ENCODE measurements at places on chromosomes 7 and 10. TPM values are rescaled to one million over a fixed set of nuclear protein-coding genes. Genes with fewer than 3 reads are reported as not detected.

DNA sequence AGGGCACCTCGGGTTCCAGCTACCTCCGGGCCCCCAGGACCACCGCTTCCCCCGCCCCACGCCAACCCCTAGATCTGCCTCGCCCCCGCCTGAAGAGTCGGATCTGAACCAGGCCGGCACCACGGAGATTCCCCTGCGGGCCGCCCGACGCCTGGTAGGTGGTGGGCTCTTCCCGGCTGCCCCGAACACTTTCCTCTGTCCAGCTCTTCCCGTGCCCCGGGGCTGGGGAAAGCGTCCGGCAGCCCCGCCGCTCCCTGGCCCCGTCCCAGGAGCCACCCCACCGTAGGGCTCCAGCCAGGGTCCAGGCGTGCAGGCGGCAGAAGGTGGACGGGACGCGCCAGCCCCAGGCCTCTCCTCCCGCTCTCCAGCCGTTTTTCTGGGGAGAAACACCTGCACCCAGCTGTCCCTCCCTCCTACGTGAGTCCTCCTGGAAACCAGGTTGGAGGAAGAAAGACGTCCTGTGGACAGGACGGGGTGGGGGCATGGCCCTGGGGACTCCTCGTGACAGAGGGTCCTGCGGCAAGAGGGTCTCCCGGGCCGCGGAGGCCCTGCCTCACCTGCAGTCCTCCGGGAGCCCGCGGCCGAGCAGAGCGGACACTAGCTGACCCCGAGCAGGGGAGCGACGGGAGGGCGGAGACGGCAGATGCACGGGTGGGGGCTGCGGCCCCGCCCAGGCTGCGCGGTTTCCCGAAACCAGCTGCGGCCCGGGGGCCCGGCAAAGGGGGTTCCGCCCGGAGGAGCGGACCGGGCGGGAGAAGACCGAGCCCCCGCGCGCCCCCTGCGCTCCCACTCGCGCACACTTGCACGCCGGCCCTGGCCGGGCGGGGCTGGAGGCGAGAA is at the start of gene TMEM176B:
Gene TMEM176B (minus strand): TSS at position 624 of the 840 bp plus-strand sequence. CDS start 3,795 bp downstream, outside the sequence.
- DNase-seq = no peak

DNA sequence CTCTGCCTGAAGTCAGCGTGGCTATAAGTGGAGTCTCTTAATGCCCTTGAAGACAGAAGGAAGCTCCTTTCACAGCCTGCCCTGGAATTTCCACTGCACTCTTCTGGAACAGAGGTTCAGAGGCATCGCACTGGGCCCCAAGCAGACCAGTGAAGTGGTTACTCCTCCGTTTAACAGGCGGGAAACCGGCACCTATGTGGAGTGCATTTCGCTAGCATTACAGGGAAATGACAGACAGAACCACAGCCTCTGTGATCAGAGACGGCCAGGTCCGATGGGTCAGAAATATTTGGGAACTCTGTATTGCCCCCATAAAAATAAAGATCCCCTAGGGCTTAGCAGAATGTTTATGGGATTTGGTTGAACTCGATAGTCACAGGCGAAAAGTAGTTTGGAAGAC is 406.9 kb upstream of the PRKCQ start:
- DNase-seq = no peak

GRCh38 chr10:103049237-103049636 is 131.1 kb downstream of the CNNM2 start:
- DNase-seq = no peak

Gene PAPOLB
- 0.05 TPM for total RNA-seq

DNA sequence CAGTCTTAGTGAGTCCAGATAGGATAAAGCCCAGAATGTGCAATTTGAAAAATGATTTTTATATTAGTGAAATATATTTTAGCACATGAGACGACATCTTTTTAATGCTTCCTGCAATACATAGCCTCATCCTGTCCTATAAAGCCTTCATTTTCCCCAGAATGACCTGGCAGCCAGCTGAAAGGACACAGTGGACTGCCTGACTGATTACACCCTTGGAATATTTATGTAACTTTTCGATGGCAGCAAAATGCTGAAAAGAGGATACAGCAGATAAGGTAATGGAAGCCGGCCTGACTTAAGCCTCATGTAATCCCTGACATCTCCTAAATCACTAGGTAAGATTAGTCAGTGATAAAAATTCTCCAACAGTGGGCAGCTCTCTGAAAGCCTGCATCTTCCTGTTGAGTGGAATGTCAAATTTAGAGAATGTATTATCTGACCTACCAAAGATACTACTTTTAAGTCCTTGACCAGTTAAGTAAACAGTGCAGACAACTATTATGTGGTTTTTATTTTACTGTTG is 210.7 kb upstream of the STEAP1 start:
- DNase-seq = no peak

DNA sequence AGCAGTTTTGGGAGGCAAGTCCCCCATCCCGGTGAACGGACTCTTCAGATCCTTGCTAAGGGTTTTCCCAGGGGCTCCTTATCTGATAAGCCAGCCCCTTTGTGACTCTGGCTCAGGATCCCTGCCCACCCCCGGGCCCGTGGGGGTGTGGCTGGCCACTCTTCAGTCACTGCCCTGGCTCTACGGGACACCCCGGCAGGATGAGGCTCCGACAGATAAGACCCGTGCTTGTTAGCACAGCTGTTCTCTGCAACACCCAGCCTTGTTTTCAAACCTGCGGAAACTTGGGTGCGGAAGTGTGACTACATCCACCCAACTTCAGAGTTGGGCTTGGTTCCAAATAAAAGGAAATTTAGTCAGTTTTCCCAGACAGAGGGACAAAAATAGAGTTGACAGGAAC is 66.7 kb upstream of the PODXL start:
- DNase-seq = no peak

DNA sequence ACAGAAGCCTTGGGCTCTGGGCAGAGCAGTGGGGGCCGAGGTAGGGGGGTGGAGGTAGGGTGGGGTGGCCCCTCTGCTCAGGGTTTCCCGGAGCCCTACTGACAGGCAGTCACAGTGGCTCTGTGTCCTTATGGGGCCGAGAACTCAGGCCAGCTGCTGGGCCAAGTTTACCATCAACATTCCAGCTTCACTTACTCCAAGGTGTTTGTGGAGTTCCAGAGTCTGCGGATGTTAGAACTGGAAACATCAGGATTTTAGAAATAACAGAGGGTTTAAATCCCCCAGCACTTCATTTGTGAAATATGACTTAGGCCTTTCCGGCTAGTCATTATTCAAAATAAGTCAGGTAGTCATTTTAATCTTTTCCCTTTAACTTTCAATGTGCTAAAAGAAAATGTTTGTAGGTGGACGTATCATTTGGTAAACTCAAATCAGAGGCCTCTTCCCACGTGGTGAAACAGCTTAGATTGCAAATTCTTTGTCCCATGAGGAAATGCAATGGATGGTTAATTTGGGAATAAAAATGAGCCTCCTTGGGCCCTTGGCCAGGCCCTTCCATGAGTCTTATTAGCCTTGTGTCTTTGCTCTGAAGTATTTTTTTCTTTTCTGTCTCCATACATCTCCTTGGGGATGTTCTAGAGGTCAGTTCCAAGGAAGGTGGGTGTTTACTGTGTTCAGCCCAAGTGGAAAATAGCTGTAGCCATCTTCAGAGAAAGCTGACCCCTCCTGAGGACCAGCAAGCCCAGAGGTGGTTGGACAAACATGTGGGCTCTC is 99.6 kb upstream of the BTBD16 start:
- DNase-seq = no peak

DNA sequence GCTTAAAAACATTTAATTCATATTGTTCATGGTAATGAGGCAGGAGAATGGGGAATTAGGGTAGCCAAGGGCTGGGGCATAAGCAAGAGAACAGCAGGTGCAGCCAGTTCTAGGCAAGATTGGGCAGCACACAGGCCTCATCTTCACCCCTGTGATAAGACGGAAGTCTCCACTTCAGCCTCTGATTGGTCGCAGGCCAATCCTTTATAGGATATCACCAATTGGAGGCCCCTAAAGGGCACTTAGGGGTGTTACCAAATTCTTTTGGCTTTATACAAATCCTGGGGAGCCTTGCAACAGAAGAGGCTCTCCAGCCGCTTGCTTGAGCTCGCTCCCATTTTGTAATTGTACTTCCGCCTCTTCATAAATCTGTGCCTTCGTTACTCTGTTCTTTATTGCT is 231.1 kb downstream of the REEP3 start:
- DNase-seq = no peak

DNA sequence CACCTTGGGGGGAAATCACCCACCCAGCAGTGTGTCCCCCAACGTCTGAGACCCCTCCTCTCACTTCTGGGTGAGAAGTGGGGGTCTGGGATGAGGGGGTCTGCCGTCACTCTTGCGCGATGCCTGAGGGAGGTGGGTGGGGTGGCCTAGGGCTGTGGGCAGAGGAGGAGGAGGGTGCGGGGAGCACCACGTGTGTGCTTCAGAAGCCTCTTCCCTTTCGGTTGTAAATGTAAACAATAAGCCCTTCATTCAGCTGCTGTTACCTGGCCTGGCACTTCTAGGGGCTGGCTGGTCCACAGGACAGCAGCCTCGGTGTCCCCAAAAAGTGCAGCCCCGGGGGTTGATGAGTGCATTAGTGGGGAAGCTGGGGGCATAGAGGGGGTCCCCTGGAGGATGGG is 1.3 kb downstream of the CLIP2 start:
- no peak for DNase-seq

DNA sequence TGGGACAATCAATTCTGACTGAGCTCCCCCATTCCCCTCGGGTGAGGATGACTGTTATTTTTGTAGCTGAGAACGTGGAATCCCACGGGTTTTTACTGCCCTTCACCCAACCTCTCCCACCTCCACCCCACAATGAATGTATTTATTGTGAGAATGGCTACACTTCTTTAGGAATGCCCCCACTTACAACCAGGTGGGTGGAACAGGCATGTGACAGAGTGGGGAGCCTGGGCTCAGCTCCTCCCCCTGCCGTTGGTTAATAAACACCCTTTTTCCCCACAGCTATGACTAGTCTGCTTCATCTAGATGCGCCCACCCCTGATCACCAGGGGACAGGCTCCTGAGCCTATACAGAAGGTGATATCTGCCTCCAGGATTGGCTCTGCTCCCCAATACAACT is 2.0 kb downstream of the MRPL43 start:
- DNase-seq = no peak

Gene NOS3
- 8.2 TPM for total RNA-seq

Gene OPN1SW
- total RNA-seq = not detected

Gene BTRC
- total RNA-seq = 19.5 TPM

GRCh38 chr10:19824381-19825342 is 8.4 kb downstream of the PLXDC2 start:
- DNase-seq = no peak
